ENCODE measurements at places on chromosomes 3 and 15.

DNA sequence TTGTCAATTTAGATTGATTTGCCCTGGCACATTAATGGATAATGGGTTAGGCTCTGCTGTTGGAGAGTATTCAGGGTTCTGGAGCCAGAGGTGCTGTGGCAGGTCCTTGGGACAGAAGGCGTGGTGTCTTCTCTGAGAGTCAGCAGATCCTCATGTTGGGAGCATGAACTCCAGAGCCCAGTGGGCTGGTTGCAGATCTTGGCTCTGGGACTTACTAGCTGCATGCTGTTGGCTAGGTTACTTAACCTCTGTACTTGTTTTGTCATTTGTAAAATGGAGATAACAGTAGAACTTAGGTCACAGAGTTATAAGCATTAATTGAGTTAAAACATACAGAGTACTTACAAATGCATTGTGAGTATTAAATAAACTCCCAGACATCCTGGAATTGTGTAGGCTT lies 77.6 kb downstream of the CCK start:
- no peak for DNase-seq

DNA sequence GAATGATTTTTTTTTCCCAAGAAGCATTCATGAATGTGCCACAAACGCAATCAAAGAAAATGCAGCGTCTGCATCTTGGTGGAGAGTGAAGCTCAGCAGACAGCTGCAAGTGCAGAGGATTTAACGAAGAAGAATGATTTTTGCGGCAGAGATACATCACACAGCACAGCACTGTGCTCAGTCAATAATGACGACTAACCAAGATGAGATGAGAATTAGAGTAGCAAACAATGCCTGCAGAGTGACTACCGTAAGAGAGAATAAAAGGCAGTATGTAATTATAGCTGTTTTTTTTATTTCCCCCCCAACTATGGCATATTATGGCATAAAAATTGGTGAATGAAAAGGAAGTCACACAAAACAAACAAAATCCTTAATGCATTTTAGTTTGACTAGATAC lies 218.0 kb upstream of the ROBO1 start:
- DNase-seq = no peak

DNA sequence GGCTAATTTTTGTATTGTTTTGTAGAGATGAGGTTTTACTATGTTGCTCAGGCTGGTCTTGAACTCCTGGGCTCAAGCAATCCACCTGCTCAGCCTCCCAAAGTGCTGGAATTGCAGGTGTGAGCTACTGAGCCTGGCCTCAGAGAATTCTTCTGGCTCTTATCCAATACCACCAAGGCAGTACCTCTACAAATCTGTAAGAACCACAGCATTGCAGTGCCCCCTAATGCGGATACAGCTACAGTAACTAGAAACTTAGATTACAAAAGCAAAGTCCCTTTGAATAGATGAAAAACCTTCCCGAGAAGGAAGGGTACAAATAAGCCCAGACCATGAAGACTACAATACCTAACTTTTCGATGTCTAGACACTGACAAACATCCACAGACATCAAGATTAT lies 107.9 kb upstream of the DPPA4 start:
- DNase-seq = no peak

DNA sequence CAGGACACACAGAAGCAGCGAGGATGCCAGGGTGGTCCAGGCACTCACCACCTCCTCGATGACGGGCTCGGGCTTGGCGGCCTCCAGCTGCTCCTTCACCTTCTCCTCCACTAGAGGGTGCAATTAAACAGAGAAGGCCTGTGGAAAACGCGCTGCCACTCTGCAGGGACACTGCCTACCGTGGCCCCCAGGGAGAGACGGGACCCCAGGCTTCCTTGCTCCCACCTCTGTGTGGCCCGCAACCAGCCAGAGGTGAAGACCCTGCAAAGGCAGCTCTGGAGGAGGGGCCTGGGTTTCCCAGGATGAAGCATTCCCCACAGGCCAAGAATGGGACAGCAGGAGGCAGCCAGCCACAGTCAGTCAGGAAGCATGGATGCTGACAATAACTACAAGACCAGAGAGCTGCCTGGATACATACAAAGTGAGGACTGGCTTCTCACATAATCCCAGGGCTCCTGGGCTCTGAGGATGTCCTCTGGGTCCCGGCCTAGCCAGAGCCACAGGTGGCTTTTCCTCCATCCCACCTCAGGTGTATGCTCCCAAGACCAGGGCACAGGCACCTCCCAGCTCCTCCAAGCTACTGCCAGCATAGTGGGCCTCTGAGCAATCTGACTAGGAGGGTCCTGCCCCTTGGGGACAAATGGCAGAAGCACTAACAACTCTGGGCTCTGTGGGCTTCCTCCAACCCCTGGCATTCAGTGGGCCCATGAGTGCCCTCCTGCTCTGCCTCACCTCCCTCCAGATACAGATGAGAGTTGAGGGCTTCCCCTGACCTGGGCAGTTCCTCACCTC lies 46.2 kb downstream of the PTH1R start:
- peak; percentile 35 for DNase-seq

GRCh38 chr3:195163719-195164572 lies 107.0 kb downstream of the XXYLT1 start:
- DNase-seq = no peak

GRCh38 chr3:185342459-185343174 lies 20.3 kb upstream of the MAP3K13 start:
- DNase-seq = no peak

DNA sequence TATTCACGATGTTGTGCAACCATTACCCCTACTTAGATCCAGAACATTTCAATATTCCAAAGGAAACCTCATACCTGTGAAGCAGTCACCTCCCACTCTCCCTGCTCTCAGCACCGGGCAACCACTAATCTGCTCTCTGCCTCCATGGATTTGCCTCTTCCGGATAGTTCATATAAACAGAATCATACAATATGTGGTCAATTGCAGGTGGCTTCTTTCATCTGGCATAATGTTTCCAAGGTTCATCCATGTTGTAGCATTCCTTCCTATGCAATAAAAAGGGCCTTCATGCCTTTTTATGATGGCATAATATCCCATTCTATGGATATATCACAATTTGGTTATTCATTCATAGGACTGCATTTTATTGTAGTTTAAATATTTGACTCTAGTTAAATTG lies 23.9 kb downstream of the CA12 start:
- DNase-seq = no peak

DNA sequence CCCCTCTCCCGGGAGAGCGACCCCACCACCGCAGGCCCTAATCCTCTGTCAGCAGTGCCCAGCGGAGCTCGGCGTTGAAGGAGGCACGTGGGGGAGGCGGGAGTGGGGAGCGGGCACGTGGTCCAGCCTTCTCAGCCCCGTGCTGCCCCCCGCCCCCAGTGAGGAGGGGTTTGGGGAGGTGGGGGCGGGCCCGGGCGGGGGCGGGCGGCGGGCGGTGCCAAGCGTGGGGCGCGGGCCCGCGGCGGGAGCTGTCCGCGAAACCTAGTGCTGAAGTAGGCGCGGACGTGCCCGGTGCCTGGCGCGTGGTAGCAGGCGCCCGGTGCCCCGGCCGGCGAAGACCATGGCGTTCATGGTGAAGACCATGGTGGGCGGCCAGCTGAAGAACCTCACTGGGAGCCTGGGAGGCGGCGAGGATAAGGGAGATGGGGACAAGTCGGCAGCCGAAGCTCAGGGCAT lies at the start of gene CPLX3:
Gene CPLX3, plus strand, starts transcription at position 264 of the 456 bp plus-strand sequence. Its CDS starts 77 bp downstream, at position 341.
- peak; percentile 56 for DNase-seq

DNA sequence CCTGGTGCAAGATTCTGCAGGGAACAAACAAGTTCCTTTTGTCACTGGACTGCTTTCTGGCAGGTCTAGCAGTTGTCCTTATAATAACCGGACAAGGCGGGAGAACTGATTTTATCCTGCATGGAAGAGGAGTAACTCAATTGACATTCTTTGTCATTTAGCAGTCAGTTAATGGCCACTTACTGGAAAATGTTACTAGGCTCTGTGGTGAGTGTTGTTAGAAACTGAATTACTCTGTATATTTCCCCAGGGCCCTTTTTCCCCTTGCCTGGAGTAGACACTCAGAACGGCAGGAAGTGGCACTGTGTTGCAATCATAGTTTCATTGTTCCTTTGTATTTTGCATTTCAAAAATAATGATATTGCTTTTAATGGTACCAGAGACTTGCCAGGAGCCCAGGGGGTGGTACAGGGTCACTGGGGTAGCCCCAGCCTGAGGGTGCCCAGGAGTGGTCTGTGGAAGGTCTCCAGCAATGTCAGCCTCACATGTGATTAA lies 318.6 kb upstream of the LRRFIP2 start:
- DNase-seq = no peak

Measured in progenitor cell of endocrine pancreas (in vitro differentiated cells).